ENCODE measurements at places on chromosomes 1 and 21. TPM values are rescaled to one million over a fixed set of nuclear protein-coding genes. Genes with fewer than 3 reads are reported as not detected.

The SPRR2F gene
- not detected for total RNA-seq

The OR1C1 gene
- not detected for total RNA-seq

The NBPF6 gene
- not detected for total RNA-seq

The PLCH2 gene
- 11.8 TPM for total RNA-seq

The LAMB3 gene
- 0.84 TPM for total RNA-seq

The RGS4 gene
- not detected for total RNA-seq

The PM20D1 gene
- 0.16 TPM for total RNA-seq

The CFHR2 gene
- not detected for total RNA-seq

The CFHR3 gene
- total RNA-seq: not detected

The OR2T11 gene
- total RNA-seq: not detected

The NR1I3 gene
- not detected for total RNA-seq

The ACTL8 gene
- total RNA-seq: not detected

The KRTAP13-4 gene
- total RNA-seq: not detected

The SHE gene
- total RNA-seq: not detected

The CDC42BPA gene
- total RNA-seq: 0.89 TPM

The ADARB1 gene
- total RNA-seq: 66.2 TPM

The HTR6 gene
- total RNA-seq: not detected

The HSPG2 gene
- 3.8 TPM for total RNA-seq

The TRAF3IP3 gene
- total RNA-seq: 322 TPM

The FGR gene
- 0.21 TPM for total RNA-seq

The OR14K1 gene
- total RNA-seq: not detected

The RAP1GAP gene
- not detected for total RNA-seq

The GPR137B gene
- 4.9 TPM for total RNA-seq

The OLFML3 gene
- total RNA-seq: 0.78 TPM

The TMCO2 gene
- total RNA-seq: not detected

The SLC45A1 gene
- not detected for total RNA-seq

The S100A12 gene
- total RNA-seq: not detected

The TMED5 gene
- total RNA-seq: 46.6 TPM

The MFAP2 gene
- total RNA-seq: not detected

The PALMD gene
- total RNA-seq: not detected

The POTED gene
- not detected for total RNA-seq

The PDPN gene
- not detected for total RNA-seq

The OR2L2 gene
- not detected for total RNA-seq

The C8B gene
- not detected for total RNA-seq

The E2F2 gene
- total RNA-seq: 80.3 TPM

The VSIG8 gene
- not detected for total RNA-seq

The CD5L gene
- not detected for total RNA-seq

The SIPA1L2 gene
- 0.23 TPM for total RNA-seq

The EPHX1 gene
- 2.0 TPM for total RNA-seq

The C4BPB gene
- total RNA-seq: 1.7 TPM

The GBP6 gene
- 0.16 TPM for total RNA-seq

The FCRL3 gene
- 0.42 TPM for total RNA-seq

The KRTAP10-4 gene
- total RNA-seq: not detected

The HMGCS2 gene
- total RNA-seq: not detected

The C1orf116 gene
- not detected for total RNA-seq

The MORC3 gene
- total RNA-seq: 31.6 TPM

The MCOLN3 gene
- total RNA-seq: 1.6 TPM

The LCE1D gene
- not detected for total RNA-seq
